Large intestine (tissue), 12 donors: ENCODE measurements at places on chromosomes 4 and X. TPM values are rescaled to one million over a fixed set of nuclear protein-coding genes. Genes with fewer than 3 reads are reported as not detected.

DNA sequence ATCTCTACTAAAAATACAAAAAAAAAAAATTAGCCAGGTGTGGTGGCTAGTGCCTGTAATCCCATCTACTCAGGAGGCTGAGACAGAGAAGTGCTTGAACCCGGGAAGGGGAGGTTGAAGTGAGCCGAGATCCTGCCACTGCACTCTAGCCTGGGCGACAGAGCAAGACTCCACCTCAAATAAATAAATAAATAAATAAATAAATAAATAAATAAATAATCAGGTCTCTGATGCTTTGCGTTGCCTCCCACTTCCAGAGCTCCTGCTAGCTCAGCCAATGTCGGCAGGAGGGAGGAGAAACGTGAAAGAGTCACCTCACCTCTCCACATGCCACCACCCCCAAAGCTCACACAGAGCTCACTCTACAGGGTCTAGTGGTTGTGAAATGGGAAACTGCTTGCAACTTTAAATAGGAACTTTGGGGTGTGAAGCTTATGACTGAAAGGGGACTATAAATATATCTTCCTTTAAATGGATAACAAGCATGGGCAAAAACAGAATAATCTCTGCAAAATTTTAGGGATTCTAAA, 7.9 kb downstream of the SMIM31 start:
- DNase-seq, result no peak

DNA sequence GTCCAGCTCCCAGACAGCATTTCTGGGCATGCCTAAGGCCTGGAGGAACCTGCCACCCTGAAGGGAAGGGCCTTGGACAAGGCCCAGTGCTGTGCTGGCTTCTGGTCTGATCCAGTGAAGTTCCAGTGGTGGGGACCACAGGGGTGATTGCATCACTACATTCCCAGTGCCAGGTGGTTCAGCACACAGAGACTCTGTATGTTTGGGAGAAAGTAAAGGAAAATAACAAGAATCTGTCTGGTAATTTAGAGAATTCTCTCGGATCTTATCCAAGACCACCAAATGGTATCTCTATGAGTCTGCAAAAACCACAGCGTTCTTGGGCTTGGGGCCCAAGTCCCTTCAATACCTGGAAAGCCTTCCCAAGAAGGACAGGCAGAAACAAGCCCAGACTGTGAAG, 131.8 kb upstream of the MAD2L1 start:
- DNase-seq, result no peak

- no peak for DNase-seq
Observed at GRCh38 chr4:152273343-152273742, 262.5 kb downstream of the FBXW7 start.

- no peak for DNase-seq
Observed at GRCh38 chrX:143757375-143757774, 36.8 kb upstream of the SPANXN2 start.

- DNase-seq, result no peak
Observed at GRCh38 chr4:176593943-176594342, 198.8 kb downstream of the VEGFC start.

GRCh38 chr4:77827343-77827742, 8.2 kb upstream of the CNOT6L start:
- DNase-seq, result no peak

GRCh38 chrX:623599-624315, 6.8 kb upstream of the SHOX start:
- DNase-seq, result no peak

CENPVL3 gene
- 0.76 TPM for polyA plus RNA-seq

- peak; percentile 71 for DNase-seq
Observed at GRCh38 chr4:169251291-169252235, 19.2 kb downstream of the SH3RF1 start.
